ENCODE measurements at places on chromosomes 5 and 9.

DNA sequence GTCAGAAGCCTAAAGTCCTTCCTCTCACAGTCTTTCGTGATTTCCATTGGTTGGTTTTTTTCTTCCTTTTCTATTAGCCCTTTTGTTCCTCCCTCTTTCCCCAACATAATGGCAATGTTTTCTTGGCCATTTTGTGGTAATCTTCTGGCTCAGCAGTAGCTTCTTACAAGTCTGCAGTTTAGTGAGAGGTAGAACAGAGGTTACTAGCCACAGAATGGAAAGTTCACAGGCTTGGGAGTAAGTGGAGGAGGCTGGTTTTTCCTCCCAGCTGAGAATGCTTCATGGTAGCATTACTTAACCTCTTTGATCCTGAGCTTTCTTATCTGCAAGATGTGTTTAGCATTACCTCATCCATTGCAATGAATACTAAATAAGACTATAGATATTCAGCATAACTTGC is 346.9 kb downstream of the NFIB start:
- no peak for DNase-seq

DNA sequence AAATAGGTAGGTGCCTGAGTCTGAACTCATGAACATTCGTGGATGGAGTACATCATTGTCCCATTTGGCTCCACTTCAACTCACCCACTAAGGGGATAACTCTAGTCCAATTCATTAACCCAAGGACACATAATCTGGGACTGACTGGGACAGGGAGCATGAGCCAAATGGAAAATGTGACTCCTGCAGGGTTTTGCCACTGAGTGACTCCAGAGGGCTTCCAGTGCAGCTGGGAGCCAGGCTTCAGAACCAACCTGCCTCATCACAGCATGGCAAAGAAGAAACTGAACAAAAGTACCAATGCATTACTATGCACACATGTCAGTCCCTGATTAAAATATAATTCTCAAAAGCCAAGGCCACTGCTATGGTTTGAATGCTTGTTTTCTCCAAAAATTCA is 159.7 kb upstream of the SNX2 start:
- DNase-seq = no peak

GRCh38 chr5:55713871-55714270 is 1.7 kb upstream of the SLC38A9 start:
- no peak for DNase-seq

GRCh38 chr9:104907278-104907951 is 20.5 kb downstream of the ABCA1 start:
- no peak for DNase-seq

- no peak for DNase-seq
These were observed 41.0 kb upstream of the DMRT3 start for GRCh38 chr9:935348-935965.

DNA sequence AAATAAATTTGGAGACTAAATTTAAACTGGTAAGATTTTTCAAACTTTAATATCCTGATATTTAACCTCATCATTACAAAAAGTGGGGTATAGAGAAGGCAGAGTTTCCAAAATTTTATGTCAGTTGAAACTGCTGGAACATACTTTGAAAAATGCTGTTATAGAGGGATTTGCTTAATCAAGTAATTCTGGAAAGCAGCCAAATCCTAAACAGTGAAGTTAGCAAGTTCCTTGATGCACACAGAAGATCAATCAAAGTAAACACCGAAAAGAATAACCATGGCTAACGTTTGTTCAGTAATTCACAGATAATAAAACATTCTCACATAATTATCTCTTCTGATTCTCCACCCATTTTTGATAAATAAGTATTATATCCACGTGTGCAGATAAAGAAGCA is 8.1 kb upstream of the PRR16 start:
- no peak for DNase-seq

DNA sequence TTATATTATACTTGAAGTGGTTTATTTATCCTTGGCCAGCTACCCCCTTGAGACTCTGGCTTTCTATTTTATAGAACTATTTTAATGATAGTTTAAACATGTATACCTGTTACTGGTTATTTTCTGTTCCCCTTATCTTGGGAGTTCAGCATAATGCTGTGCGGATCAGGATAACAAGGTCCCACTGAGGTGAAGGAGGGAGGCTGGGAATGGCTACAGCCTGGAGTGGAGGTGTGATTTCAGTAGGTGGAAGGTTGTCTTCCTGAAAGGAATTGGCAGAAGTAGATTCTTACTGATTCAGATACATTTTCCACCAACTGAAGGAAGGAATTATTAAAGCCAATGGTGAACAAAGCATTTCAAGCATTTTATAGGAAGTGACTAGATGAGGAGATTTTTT is 38.9 kb downstream of the PAM start:
- DNase-seq = no peak

- no peak for DNase-seq
These were observed 9.7 kb upstream of the ERBIN start for GRCh38 chr5:65916636-65917035.

GRCh38 chr5:34009610-34010009 is 1.8 kb upstream of the AMACR start:
- no peak for DNase-seq

Measured in stimulated activated CD8-positive, alpha-beta memory T cell treated with anti-CD3 and anti-CD28 coated beads, Interleukin-4, amount 100 ng/mL, for 1 hour (primary cell).